ENCODE measurements at places on chromosomes 6 and 20. TPM values are rescaled to one million over a fixed set of nuclear protein-coding genes. Genes with fewer than 3 reads are reported as not detected.

SDHAF4 gene
- total RNA-seq = 7.6 TPM

DEF6 gene
- total RNA-seq = 20.9 TPM

SLC17A5 gene
- total RNA-seq = 8.7 TPM

RIMS1 gene
- 40.6 TPM for total RNA-seq

DAAM2 gene
- total RNA-seq = 66.1 TPM

PGC gene
- total RNA-seq = not detected

GLYATL3 gene
- not detected for total RNA-seq

RIPOR3 gene
- 22.1 TPM for total RNA-seq

TNFRSF6B gene
- total RNA-seq = 26.2 TPM

SRSF12 gene
- total RNA-seq = 21.7 TPM

BHLHE23 gene
- total RNA-seq = 6.6 TPM

IL20RA gene
- 16.6 TPM for total RNA-seq

UFL1 gene
- total RNA-seq = 23.4 TPM

TMC2 gene
- total RNA-seq = 0.63 TPM

GGT7 gene
- total RNA-seq = 22.6 TPM

SLC22A7 gene
- not detected for total RNA-seq

PPIL6 gene
- 15.2 TPM for total RNA-seq

PET117 gene
- 13.3 TPM for total RNA-seq

TRIM15 gene
- total RNA-seq = not detected

IP6K3 gene
- total RNA-seq = 0.16 TPM

KCNB1 gene
- total RNA-seq = 2.3 TPM

PTK7 gene
- 68.7 TPM for total RNA-seq

CAGE1 gene
- 14.9 TPM for total RNA-seq

PRR18 gene
- 0.62 TPM for total RNA-seq

WFDC2 gene
- total RNA-seq = 6.1 TPM

SUPT3H gene
- 30.8 TPM for total RNA-seq

SAPCD1 gene
- total RNA-seq = 10.4 TPM
